ENCODE measurements at places on chromosomes 4 and X.

DNA sequence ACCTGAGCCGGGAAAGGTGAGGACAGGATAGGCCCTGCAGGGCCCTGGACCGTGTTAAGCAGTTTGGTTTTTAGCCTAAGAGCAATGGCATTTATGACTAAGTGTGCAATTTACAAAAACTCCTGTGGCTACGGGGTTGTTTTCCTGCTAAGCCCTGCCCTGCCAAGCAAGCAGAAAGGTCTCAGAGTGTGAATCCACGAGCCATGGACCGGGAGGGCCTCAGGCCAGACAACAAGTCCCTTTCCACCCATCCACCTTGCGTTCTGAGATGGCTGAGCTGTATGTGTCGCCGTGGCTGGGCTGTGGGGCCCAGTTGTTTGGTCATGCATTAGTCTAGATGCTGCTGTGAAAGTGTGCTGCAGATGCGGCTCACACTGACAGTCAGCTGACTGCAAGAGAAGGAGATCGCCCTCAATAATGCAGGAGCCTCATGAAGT, 33.9 kb upstream of the AFAP1 start:
- DNase-seq, result no peak

DNA sequence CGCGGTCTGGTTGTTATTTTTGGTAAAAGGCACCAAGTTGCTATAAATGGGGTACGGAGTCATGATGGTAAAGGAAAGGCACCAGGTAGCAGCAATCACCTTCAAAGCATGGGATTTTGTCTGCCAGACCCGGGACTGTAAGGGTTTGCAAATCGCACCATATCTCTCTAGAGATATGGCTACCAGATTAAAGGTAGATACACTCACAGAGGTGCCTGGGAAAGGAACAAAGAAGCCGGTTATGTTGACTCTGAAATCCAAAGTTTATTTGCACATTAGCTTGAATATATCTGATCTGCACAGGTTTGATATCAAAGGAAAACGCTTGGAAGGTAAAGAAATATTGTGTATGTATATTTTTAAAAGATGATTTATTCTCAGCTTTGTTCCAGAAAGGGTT, 4.6 kb downstream of the CCKAR start:
- no peak for DNase-seq

DNA sequence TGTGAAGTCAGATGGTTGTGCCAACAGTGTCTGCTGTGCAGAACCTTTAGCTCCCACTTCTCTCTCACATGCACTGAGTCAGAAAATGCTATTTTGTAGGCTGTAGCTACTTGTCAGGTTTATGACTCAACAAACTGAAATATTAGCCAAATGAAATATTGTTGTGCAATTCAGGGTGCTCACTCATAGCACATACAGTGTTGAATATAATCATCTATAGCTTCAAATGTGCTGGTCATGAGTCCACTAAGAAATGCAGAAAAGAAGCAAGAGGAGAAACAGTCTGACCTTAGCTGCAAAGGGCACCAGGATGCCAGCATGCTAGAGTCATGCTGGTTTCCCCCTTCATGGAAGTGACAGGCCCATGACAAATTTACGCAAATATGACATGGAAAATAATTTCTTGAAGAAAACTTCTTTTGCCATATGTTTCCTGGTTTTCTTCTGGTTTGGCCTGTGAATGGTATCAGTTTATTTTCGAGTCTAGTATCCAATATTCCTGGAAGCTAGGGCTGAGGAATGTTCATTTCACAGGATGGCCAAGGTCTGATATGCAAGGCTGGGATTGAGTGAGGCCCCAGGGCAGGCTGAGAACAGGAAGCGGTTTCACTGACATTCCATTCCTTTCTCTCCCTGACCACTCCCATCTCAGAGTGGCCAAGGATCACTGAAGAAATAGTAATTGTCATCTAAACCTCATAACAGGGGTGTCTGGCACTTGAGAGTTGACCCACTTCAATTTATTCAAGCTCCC, 10.3 kb upstream of the CXCL2 start:
- DNase-seq, result no peak

- no peak for DNase-seq
These were observed 30.1 kb downstream of the PDHA2 start for GRCh38 chr4:95869961-95870500.

- DNase-seq, result no peak
These were observed 16.8 kb downstream of the PTTG2 start for GRCh38 chr4:37976991-37977470.

GRCh38 chrX:460823-461640, 74.3 kb upstream of the PPP2R3B start:
- no peak for DNase-seq

DNA sequence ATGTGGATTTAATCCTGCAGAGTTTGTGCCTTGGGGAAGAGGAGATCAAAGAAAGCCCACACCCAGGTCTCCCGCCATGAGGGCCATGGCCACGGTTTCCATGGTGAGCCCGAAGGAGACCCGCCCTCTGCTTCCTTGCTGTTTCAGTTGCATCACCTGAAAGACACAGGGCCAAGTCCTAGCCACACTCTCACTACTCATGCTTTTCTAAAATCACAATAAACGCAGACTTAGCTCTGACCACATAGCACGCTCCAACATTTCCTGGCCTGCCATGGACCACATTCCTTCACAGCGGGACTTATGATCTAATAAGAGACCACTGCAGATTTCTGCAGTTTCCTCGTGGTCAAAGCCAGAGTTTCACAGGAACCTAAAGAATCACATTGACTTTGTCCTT, 426.0 kb upstream of the NR3C2 start:
- no peak for DNase-seq

GRCh38 chrX:113510586-113510985, 670.0 kb upstream of the AMOT start:
- DNase-seq, result no peak

DNA sequence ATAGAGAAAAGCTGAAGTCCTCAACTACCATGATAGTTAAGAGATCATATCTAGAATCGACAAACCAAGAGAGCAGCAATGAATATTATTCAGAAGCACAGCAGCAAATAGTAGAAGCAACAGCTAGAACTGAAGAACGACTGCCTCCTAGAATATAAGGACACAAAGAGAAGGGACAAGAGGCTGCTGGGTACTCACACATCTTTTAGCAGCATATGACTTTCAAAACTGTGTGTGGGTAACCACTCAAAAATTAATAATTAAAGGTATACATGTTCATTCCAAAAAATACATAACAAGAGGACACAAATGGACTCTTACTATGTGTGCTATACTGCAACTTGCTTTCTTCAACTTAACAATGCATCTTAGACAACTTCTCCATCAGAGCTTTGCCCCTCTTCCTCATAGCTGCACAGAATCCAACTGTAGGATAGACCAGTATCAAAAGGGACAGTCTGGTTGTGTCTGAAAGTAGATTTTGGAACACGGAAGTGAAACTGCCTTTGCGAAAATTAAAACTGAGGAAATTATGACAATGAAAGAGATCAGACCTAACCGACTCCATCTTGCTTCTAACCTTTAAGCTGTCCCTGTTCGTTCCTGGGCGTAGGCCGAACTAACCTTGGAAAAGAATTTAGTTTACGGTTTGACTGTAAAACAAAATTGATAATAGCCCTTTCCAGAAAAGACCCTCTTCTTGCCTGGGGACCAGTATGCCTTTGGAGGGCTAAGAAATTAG, 125.7 kb downstream of the SH3KBP1 start:
- DNase-seq, result no peak
